ENCODE measurements at places on chromosomes 12 and 14.

DNA sequence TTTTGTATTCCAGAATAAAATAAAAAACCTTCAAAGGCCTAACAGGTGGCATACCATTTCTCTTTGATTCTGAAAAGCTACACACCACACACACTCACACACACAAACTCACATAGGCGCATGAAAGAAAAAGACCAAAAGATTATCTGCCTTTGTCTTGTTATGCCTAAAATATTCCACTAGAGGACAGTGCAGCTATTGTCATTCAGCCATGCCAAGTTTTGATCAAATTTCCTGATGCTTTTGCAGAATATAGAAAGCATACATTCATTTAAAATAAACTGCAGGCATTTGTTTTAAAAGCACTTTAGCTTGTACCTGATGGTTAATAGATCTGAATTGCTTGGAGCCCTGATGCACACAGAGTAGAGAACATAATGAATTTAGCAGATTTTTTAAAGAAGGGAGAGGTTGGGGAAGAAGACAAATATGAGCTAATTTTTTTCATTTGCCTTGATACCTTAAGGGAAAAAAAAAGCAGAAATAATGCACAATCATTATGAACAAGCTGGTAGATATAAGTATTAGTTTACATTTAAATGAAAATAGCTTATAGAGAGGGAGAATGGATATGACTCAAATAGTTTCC lies 1766.9 kb upstream of the SEL1L start:
- DNase-seq = no peak

GRCh38 chr12:109110988-109111495 lies 5.3 kb upstream of the ACACB start:
- peak; percentile 21 for DNase-seq

- DNase-seq = no peak
These were observed 13.3 kb downstream of the IL22 start for GRCh38 chr12:68240079-68240478.

- DNase-seq = no peak
These were observed 14.3 kb upstream of the RIN3 start for GRCh38 chr14:92499234-92499633.

DNA sequence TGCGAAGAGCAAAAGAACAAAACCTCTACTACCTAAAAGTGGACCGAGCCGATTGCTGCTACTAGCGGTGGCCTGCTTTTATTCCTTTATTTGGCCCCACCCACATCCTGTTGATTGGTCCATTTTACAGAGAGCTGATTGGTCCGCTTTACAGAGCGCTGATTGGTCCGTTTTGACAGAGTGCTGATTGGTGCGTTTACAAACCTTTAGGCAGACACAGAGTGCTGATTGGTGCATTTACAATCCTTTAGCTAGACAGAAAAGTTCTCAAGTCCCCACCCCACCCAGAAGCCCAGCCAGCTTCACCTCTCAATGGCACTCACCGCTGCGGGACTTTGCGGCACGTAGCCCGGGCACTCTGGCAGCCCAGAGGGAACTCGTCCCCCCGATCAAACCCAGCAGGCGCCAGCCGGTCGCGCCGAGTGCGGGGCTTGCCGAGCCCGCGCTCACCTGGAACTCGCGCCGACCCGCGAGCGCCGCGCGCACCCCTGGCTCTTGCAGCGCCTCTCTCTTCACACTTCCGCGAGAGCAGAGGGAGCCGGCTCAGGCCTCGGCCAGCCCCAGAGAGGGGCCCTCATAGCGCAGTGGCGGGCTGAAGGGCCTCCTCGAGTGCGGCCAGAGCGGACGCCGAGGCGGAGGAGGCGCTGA lies 8.7 kb upstream of the FGD4 start:
- no peak for DNase-seq

GRCh38 chr12:23911574-23911973 lies 37.9 kb downstream of the SOX5 start:
- DNase-seq = no peak

DNA sequence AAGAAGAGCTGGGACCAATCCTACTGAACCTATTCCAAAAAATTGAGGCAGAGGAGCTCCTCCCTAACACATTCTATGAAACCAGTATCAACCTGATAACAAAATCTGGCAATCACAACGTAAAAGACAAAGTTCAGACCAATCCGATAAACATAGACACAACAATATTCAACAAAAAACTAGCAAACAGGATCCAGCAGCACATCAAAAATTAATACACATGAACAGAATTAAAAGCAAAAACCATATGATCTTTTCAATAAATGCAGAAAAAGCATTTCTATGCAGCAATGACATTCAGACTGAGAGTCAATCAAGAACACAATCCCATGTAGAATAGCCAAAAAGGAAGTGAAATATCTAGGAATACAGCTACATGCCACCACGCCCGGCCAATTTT lies 7.0 kb upstream of the CLEC14A start:
- no peak for DNase-seq

GRCh38 chr12:56011509-56012090 lies 9.2 kb upstream of the IKZF4 start:
- DNase-seq = no peak

DNA sequence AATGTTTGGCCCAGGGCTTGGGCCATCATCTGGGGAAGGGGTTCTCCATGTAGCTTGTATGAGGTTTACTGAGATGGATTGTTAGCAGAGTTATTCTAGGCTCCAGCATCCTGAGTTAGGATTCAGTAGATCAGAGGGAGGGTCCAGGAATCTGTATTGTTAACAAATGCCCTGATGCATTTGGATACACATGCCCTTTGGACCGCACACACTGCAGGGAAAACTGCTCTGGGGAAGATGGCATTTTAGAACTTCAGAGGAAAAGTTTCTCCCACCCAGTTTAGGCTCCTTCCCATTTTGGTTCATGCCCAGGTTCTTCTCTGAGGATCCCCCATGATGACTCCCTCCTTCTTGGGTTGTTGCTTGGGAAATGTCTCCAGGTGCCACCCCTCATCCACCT lies 193.3 kb downstream of the KTN1 start:
- no peak for DNase-seq

- DNase-seq = no peak
These were observed 159.6 kb upstream of the C14orf180 start for GRCh38 chr14:104419865-104420505.

DNA sequence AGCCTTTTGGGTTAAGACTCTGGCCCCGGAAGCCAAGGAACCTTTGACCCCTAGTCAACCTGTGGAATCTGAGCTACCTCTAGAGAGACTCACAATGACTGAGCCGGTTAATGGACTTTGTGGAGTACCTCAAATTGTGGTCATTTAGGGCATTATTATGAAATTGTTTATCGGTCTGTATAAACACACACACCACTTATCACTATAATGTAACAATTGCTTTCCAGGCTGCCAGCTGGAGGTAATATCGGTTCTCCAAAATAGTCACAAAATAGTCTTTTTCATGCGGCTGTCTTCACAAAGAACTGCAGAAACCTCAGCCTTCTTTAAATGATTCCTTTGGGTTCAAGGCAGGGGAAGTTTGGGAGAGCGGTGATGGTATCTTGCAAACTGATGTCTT lies 144.2 kb downstream of the DACT1 start:
- no peak for DNase-seq

Measured in stimulated activated CD8-positive, alpha-beta memory T cell treated with anti-CD3 and anti-CD28 coated beads, Interleukin-4, amount 100 ng/mL, for 4 hours (primary cell).